ENCODE measurements at places on chromosomes 4 and X.

- DNase-seq, result no peak
Observed at GRCh38 chrX:7711167-7711566, 131.8 kb upstream of the VCX start.

- peak; percentile 41 for DNase-seq
Observed at GRCh38 chrX:107135049-107135964, 16.7 kb upstream of the RBM41 start.

DNA sequence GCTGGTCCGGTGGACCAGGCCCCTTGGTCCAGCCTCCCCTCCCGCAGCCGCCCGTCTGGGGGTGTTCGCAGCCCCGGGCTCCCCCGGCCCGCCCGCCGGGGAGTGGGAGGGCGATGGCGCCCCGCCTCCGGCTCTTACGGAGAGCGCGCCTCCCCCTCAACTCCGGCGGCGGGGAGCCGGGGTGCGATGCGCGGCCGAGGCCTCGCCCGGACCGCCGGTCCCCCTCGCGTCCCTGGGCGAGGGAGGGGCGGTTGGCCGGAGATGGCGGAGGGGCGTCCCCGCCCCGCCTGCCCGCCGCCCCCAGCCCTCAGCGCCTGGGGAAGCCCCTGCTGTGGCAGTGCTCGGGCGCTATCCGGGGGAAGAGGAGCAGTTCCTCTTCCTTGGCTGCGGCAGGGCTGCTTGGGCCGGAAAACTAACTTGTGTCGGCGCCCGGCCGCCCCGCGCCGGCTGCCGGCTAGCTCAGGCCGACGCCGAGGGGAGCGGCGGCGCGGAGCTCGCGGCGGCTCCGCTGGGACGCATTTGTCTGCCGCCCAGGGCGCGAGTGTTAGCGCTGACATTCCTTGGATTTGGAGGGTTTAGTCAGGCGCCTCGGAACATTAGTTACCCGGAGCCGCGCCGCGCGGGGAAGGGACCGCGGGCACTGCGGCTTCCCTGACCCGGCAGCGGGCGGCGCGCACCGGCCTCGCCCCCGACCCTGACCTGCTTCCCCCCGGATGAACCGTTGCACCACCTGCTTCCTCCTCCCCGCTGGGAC is 994 bp downstream of the GALNT7 start:
- peak; percentile 52 for DNase-seq

DNA sequence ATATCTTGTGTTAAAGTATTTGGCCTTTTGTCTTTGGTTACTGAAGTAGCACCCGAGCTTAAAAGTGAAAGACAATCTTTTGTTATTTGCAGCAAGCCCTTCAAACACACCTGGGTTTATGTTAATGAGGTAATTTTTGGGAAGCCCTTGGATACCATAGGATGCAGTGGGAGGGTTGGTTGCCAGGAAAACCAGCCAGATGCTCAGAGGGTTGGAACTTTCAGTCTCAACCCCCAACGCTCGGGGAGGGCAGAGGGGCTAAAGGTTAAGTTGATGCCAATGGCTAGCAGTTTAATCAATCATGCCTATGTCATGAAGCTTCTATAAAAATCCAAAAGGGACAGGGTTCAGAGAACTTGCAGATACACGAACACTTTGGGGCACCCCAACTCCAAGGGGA is 17.2 kb upstream of the GPR173 start:
- DNase-seq, result no peak

DNA sequence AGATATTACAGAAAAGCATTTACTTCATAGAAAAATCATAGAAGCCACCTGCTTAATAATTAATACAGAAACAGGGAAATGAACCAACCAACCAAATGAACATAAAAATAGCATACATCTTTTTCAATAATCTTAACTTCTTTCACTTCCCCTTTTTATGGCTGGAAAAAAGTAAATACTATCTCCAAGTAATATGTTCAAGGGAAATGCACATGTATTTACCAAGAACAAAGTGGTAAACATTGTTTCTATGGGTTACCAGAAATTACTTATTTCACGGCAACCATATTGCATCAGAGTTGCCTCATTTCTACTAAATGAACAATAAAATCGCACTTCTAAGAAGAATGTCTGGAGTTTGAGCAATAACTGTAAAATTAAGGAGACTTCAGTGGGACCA is 321.3 kb downstream of the TMA16 start:
- DNase-seq, result no peak

- DNase-seq, result no peak
Observed at GRCh38 chr4:54109241-54110018, 9.5 kb downstream of the GSX2 start.

- DNase-seq, result no peak
Observed at GRCh38 chr4:8846046-8846720, 25.5 kb downstream of the HMX1 start.

GRCh38 chr4:41396214-41396613 is 139.5 kb downstream of the UCHL1 start:
- no peak for DNase-seq

GRCh38 chr4:134537701-134538100 is 336.1 kb upstream of the PABPC4L start:
- DNase-seq, result no peak

DNA sequence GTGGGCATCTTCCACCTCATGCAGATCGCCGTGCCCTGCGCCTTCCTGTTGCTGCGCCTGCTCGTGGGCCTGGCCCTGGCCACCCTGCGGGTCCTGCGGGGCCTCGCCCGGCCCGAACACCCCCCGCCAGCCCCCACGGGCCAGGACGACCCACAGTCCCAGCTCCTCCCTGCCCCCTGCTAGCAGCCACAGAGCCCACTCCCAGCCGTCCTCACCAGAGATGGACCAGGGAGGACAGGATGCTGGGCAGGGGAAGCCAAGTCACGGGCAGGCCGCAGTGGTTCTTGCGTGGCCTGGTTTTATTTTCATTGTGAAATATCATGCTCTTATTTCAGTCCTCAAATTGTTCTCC is 15.1 kb downstream of the DGKQ start:
- no peak for DNase-seq

- DNase-seq, result no peak
Observed at GRCh38 chr4:89101256-89102161, 9.8 kb upstream of the TIGD2 start.

DNA sequence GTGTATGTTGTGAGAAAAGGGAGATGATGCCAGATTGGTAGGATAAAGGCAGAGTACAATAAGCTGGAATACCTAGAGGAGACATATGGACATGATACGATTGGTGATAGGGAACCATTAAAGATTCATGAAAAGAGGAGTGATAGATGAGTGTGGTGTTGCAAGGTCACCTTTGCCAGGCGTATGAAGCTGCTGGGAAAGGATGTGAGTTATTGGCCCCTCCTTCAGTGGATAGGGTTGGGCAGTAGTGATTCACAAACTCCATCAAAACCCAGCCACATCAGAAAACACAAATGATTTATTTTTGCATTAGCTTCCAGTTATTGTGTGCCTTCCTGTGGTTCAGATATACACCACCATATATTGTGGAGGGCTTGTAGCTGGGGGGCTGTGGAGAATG is 34.3 kb downstream of the TMEM164 start:
- no peak for DNase-seq

DNA sequence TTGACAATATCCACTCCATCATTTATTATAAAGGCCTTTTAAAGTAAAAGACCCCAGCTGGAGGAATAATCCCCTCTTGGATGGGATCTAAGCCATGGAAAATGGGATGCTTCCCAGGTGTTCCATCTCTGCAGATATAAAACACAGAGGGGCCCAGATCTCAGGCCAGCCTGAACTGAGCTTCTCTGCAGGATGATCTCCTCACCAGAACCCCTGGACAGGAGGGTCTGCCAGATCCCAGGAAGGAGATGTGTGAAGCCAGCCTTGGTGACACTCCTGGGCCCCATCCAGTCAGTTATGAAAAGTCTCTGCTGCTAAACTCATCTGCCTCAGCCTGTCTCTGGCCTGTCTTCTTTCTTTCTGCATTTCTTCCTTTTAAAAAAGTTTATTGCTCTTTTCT is 56.7 kb downstream of the HTRA3 start:
- DNase-seq, result no peak

- no peak for DNase-seq
Observed at GRCh38 chr4:89823416-89823815, 13.5 kb downstream of the SNCA start.

DNA sequence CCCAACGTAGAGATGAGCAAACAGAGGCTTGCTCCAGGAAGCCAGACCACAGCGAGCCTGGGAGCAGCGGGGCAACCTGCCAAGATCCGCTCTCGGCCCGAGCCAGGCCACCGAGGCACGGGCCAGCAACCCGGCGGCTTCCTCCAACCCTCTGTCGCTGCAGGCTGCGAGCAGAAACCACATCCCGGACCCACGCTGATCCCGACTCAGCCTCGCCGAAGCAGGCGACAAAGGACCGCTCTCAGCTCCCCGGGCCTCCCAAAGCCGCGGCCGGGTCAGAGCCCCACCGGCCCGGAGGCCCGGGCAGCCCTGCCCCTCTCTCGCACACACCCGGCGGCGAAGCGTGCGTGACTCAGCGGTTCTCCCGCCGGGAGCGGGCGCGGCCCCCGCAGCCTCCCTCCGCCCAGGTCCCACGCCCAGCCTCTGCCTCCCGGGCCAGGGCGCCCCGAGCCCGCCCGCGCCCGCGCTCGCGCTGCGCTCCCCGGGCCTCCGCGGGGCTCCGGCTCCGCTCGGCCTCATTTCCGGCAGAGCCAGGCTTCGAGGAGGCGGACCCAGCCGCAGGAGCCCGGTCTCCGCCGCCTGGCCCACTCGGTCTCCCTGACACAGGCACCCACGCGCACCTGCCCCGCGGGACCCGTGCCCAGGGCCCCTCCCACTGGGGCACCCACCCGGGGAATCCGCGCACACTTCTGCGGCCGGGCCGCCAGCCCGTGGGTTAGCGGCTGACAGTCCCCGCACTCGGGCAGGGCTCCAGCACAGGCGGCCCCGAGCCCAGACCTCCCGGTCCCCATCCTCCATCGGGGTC is 1.7 kb downstream of the PPP2R2C start:
- no peak for DNase-seq

GRCh38 chr4:25486171-25486570 is 109.1 kb downstream of the ANAPC4 start:
- DNase-seq, result no peak

GRCh38 chr4:135065366-135065765 is 863.8 kb upstream of the PABPC4L start:
- no peak for DNase-seq

- DNase-seq, result peak; percentile 5
Observed at GRCh38 chr4:24024157-24024556, 134.3 kb upstream of the PPARGC1A start.

- no peak for DNase-seq
Observed at GRCh38 chrX:25069209-25069608, 53.4 kb upstream of the ARX start.

DNA sequence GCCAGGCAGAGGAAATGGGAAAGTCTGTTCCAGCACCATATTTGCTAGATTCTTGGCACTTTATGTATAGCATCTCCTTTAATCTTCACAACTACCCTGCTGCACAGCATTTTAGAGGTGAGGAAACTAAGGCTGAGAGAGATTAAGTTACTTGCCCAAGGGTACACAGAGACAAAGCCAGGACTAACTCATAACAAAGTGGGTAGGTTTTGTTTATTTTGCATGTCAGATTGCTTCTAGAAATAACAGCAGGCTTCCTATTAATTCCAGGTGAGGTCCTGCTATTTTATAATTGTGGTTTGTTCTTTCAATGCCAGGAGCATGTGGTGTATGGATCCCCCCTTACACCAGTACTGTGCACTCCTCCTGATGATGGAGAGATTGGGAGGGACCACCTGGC is 15.0 kb downstream of the TCEANC start:
- DNase-seq, result no peak

DNA sequence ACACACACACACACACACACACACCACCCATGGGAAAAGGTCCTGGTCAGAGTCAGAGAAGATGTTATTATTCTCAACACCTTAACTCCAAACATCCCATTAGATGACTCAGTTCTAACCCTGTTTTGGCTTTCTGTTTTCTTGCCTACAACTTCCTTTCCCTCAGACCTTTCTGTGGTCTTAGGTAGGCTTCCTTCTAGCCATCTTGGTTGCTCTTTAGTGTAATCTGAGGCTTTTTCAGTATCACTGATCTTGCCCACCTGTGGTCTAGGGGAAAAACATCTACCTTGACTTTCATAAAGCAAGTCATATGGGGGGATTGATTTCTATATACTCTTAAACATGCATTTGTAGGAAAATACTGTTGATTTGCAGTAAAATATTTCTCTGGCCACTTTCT is 56.9 kb downstream of the ATG4A start:
- no peak for DNase-seq

DNA sequence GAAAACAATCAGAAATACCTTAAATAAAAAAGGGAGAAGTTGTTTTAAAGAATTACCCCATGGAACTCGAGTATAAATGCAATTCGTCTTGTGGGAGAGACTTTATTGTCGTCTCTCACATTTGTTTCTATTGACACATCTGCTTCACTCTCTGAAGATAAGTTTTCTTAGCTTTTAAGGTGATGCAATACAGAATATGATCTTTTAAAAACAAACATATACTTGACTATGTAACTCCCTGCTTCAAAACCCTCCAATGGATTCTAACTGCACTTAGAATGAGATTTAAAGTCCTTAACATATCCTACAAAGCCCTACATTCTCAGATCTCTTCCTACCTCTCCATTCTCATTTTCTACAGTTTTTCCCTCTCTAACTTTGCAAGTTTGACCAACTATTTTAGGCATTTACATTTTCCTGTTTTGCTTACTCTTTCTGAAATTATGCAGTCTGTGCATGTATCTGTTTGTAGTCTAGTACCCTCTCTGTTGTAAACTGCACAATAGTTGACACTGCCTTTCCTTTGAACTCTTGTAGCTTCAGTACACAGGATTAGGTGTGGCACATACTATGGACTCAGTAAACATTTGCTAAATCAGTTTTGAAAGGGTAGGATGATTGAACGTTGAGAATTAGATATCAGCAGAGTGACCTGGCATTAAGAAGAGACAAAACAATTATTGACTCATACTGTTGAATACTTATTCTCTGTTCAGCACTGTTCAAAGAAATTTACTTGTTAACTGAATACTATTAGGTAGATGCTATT is 59.8 kb downstream of the AGTR2 start:
- peak; percentile 0 for DNase-seq

DNA sequence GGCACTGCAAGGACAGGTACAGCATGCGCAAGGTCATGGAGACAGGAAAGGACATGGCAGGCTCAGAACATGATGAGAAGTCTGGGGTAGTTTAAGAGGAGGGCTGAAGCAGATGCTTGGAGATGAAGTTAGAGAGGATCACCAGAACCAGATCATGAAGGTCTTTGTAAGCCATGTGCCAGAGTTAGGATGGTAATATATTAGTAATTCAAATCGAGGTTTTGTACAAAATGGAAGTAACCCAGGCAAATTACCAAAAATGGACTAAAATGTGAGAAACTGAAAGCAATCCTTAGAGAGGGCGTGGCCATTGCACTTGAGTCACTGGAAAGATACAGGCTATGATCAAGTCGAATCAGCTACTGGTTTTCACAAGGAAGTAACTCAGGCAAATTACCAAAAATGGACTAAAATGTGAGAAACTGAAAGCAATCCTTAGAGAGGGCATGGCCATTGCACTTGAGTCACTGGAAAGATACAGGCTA is 13.5 kb downstream of the RXFP1 start:
- DNase-seq, result peak; percentile 71

DNA sequence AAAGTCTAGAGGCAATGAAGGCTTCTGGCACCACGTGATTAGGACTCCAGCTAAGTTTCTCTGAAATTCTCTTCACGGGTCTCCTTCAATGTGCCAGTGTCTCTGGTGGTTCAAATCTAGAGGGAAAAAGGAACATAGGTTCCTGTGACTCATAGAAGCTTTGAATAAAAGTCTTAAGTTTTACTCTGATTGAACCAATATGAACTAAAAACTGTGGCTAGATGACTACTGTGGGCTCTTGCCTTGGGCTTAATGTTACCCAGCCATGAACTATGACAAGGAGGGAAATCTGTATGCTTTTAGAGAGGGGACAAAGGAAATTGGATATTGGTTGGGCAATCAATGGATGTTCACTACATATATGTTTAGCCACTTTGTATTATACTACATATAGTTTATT is 49.9 kb upstream of the TEX13D start:
- DNase-seq, result no peak
